Frontal cortex (tissue), 4 donors: ENCODE measurements at places on chromosomes 4 and X. TPM values are rescaled to one million over a fixed set of nuclear protein-coding genes. Genes with fewer than 3 reads are reported as not detected.

The TAF7L gene
- 0.41 TPM for total RNA-seq

The CSAG3 gene
- total RNA-seq: not detected

The PAGE5 gene
- total RNA-seq: not detected

The FGFR3 gene
- 6.9 TPM for total RNA-seq

The CDX4 gene
- total RNA-seq: not detected

The SSX4 gene
- total RNA-seq: not detected

The PPBP gene
- 4.1 TPM for total RNA-seq

The CENPVL3 gene
- 2.4 TPM for total RNA-seq

The CXCL11 gene
- not detected for total RNA-seq

The YY2 gene
- 0.82 TPM for total RNA-seq

The PPAT gene
- 24.9 TPM for total RNA-seq

The COL4A6 gene
- total RNA-seq: 2.0 TPM

The PTPN13 gene
- total RNA-seq: 55.8 TPM

The TSR2 gene
- total RNA-seq: 13.0 TPM

The PRRG1 gene
- 8.6 TPM for total RNA-seq

The ESX1 gene
- total RNA-seq: not detected

The EIF2S3 gene
- 296 TPM for total RNA-seq

The ADH4 gene
- total RNA-seq: not detected

The POU4F2 gene
- total RNA-seq: not detected

The GPR119 gene
- total RNA-seq: not detected

The NDNF gene
- 4.1 TPM for total RNA-seq

The SRPK3 gene
- total RNA-seq: under 0.01 TPM

The ODAPH gene
- total RNA-seq: not detected

The ERCC6L gene
- total RNA-seq: 0.41 TPM

The MAGEB18 gene
- not detected for total RNA-seq

The PRSS12 gene
- total RNA-seq: 24.9 TPM

The TXK gene
- total RNA-seq: 0.41 TPM

The SPANXC gene
- total RNA-seq: not detected

The CXCL10 gene
- total RNA-seq: not detected

The MAP3K15 gene
- total RNA-seq: 0.82 TPM

The PAGE3 gene
- not detected for total RNA-seq

The AMOT gene
- total RNA-seq: 12.6 TPM

The GPR34 gene
- 7.3 TPM for total RNA-seq

The ARHGAP36 gene
- total RNA-seq: 0.41 TPM

The MGARP gene
- 0.82 TPM for total RNA-seq

The HTN3 gene
- total RNA-seq: not detected

The REPS2 gene
- total RNA-seq: 31.4 TPM

The RPS6KA6 gene
- 16.3 TPM for total RNA-seq

The GABRB1 gene
- total RNA-seq: 85.6 TPM

The STS gene
- total RNA-seq: 2.9 TPM

The NLGN4X gene
- 40.8 TPM for total RNA-seq
